SIG-M5 (cell line): ENCODE measurements at places on chromosomes 2 and 18.

- no peak for DNase-seq
Measured at GRCh38 chr18:68893354-68893753, 95.5 kb downstream of the CCDC102B start.

DNA sequence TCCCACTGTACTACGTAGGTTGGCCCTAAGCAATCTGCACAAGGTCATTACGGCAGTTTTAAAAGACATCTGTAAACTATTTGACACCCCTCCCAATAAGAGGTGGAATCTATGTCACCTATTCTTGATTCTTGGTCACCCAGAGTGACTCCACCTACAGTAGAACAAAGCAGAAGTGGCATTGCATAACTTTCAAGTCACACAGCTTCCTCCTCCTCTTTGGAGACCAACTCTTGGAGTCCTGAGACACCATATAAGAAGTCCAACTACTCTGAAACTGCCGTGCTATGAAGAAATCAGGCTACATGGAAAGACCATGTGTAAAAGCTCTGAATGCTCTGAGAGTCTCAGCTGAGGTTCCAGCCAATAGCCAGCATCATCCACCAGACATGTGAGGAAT is 253.5 kb upstream of the CDH20 start:
- no peak for DNase-seq

- DNase-seq, result no peak
Measured at GRCh38 chr18:44869533-44869932, 188.8 kb downstream of the SETBP1 start.

DNA sequence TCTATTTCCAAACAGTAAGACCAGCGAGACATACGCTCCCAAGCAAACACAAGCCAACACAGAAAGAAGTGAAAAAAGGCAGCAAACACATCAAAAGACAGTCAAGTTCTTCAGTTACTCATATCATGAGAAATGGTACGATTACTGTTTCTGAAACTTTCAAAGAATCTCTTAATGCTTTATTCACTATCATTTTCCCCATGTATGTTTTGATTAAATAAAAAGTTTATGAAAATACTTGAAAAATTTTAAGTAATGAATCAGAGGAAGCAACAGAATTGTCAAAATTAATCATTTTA is 114.9 kb downstream of the HDAC4 start:
- no peak for DNase-seq

GRCh38 chr2:46198164-46198883 is 98.9 kb upstream of the EPAS1 start:
- DNase-seq, result no peak

DNA sequence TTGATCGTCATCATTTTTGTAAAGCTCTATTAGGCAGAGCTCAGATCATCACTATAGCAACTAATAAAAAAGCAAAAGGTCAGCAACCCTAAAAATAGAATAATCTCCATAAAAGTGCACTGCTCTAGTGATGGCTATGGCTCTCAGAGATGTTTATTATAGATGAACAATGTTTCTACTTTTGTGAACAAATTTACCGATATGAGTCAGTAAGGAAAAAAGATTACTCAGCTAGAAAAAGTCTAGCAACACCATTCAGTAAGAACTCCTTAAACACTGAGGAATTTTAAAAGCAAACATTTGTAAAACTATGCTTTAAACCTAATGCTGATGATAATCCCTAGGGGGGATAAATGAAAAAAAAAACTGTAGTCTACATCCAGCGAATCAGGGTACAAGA is 69.6 kb downstream of the ACVR1C start:
- DNase-seq, result no peak

DNA sequence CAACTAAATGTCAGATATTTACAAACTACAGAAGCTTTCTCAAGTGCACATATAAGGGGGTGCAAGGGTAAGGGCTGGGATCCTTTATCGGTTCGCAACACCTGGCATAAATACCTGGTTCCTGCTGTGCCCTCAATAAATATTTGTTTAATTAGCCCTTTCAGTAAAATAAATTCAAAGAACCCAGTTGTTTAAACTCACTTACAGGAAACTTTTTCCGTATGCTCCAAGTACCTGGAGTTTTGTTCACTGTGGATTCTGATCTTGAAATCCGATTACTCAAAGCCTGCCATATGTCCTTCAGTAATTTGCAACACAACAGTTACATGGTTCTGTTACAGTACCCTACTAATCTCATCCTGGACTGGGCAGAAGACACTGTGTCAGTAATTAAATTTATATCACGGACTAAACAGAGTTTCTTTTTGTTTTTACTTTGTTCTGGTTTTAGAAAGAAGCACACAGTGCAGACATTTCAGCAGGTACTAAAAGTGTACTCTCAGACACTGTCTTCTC is 36.9 kb downstream of the TBC1D8 start:
- no peak for DNase-seq

- DNase-seq, result no peak
Measured at GRCh38 chr2:126634273-126634861, 21.6 kb upstream of the GYPC start.

GRCh38 chr2:16881122-16881521 is 215.5 kb upstream of the CYRIA start:
- DNase-seq, result no peak

DNA sequence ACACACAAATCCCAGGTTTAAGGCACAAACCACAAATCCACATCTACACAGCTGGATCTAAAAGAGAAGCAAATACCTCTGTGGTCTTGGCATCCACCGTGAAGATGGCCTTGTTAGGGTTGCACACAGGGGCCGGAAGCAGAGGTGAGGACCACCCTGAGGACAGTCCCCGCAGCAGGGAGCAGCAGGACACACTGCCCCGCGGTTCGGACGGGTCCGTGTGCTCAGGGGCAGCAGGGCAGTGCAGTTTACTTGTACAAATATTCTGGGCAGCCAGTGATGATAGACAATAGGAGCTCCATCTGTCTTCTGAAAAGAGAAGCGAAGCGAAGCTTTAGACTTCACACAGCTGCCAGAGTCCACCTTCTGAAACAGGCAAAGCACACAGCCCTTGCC is 8.8 kb downstream of the PASK start:
- no peak for DNase-seq

DNA sequence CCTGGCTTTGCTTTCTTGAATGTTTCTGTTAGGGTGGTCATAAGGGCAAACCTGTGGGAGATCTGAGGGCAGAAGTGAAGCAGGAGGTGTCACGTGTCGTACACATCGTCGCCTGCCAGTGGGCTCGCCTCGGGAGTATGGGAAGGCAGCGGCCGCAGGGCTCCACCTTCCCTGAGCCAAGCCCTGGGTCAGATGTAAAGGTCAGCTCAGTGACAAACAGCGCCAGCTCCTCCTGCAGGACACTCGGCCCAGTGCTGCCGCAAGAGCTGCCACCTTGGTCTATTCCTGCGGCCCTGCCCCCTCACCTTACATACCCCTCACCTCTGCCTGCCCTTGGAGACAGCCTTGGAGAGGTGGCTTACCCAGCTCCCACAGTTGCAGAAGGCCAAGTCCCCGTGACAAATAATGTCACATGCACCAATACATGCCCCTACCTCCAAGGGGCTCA is 64.2 kb downstream of the PSMG2 start:
- no peak for DNase-seq

DNA sequence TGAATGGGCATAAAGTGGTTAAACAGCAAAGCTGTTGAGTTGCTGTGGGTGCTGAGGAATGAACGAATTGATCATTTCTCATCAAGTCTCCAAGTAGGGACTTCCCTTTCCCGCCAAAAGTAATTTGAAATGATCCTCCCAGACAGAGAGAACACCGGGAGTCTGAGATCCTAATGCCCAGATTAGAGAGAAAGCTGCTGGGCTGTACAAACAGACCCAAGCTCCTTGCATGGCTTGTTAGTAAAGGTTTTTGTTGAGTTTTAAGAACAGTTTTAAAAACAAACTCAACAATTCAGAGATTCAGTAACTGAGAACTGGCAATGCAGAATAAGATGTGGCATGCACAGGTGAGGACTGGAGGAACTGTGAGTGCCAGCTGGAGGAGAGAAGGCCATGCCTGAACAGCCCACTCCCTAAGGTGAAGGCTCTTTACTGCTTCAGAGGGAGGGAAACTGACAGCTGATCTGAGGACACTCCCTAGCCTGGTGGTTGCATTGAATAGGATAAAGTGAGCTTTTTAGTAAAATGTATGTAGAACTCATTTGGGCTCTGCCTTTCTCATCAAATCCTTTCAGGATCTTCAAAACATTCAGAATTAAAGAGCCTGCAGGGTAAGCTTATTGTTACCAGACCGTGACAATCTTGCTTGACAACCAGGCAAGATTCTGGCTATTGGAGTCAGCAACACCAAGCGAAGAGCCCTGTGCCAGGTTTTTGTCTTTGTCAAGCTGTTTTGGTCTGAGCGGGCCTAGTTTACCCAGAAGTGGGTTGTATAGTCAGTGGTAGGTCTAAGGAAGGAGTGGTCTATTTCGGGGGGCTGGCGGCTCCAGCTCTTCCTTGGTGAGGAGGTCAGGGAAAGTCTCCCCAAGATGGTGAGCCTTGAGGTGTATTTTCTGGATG is 63.2 kb upstream of the IGFBP5 start:
- DNase-seq, result no peak

- DNase-seq, result no peak
Measured at GRCh38 chr2:39689272-39689841, 23.6 kb downstream of the TMEM178A start.

GRCh38 chr18:44683556-44683955 is 2.9 kb downstream of the SETBP1 start:
- DNase-seq, result no peak

GRCh38 chr2:136286423-136286822 is 168.5 kb upstream of the CXCR4 start:
- no peak for DNase-seq

DNA sequence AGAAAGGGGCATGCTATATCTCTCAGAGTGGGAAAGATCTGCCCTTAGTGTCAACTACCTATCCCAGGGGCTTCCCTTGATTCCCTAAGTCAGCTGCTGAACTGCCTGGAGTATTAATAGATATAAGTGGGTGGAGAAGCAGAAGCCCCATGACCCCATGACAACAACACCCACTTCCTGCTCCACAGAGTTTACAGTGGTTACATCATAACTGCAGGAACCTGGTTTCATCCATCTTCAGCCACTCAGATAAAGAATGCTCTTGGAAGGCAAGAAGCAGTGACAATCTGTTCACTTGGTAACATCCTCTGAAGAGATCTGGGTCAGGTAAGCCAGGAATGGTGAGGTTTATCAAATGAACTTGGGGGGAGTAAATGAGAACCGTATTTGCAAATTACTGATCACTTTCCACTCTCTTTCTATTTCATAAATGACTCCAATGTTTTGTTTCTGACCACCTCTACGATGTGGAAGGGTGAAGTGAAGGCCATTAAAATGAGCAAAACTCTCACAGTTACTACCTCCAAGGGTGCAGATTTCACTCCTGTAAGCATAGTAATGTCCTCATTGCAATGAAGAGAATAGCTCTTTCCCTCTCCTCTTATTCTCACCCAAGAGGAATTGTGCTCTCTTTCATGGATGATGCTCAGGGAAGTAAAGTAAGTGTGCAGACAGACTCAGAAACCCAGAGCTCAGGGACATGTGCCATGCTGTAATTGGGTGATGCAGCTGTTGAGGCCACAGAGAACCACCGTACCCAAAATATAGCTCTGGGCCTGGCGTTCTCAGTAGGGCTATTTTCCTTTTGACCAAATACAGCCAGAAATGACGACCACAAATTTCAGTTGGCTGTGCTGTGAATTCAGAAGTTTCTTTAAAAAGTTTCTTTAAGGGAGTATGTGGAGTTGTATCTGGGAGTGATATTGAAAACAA is 192.8 kb upstream of the APCDD1 start:
- no peak for DNase-seq

- DNase-seq, result no peak
Measured at GRCh38 chr2:173952267-173953046, 12.7 kb downstream of the SP3 start.

- DNase-seq, result no peak
Measured at GRCh38 chr2:79593237-79593867, 80.5 kb downstream of the CTNNA2 start.

- no peak for DNase-seq
Measured at GRCh38 chr2:144402251-144402650, 117.7 kb downstream of the ZEB2 start.

GRCh38 chr2:201072201-201072530 is 365 bp downstream of the NDUFB3 start:
- no peak for DNase-seq

DNA sequence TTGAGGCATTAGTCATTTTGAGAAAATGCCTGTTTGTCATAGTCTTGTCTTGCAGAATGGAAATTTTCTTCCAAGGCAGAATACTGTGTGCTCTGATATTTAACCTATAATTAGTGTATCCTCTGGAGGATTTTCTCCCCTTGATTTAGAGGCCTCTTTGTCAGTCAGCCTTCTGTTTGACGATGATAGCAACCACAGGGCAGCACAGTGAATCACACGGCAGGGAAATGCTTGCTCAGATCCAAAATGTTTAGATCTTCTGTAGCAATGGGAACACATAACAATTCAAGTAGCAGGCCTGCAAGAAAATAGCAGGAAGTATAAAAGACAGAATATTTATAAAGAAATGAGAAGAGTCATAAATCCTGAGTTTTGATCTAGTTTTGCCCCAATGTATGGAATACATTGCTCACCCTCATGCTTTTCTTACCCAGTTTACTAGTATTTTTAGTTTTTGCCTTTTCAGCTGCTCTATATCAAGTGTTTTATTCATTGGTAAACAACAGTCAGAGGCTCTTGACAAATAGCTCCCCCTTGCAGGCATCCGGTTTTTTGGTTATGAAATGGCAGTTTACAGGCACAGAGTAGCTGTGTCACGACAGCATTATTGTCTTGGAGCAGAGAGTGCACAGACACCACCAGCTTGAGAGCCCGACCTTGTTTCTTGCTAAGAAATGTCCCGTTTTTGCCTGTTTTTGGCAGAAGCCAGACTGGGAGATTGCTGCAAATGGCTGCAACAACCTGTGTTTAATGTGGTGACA is 185.1 kb downstream of the MYO3B start:
- no peak for DNase-seq

GRCh38 chr18:26091047-26091630 is 726 bp upstream of the SS18 start:
- DNase-seq, result no peak

DNA sequence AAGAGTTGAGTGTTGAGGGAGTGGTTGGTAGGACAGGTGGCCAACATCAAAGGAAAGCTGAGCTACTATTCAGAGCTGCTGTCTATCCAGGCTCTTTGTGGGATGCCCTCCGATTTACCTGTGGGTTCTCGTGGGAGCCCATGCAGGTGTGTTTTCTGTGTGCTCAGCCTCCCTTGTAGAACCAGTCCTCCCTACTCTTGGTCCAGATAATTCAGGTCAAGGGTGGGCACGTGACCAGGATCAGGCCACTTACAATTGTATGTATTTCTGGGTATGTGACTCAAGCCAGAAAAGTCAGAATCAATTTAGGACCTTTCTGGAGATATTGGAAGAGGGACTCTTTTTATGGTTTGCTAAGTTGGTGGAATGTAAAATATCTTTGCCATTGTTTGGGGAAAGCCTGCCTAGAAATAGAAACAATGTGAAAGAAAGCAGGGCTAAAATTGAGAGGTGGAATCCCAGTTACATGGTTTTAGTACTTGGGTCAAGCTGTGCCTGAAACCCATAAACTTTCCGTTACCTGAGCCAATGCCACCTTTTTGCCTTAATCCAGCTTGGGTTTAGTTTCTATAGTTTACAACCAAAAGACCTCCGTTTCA is 93.2 kb downstream of the PDCL3 start:
- DNase-seq, result no peak
